Endothelial cell of coronary artery (primary cell): ENCODE measurements at places on chromosomes 13 and 19. TPM values are rescaled to one million over a fixed set of nuclear protein-coding genes. Genes with fewer than 3 reads are reported as not detected.

LMO7 gene
- total RNA-seq: 14.2 and 71.0 TPM in 2 replicates

ZNF600 gene
- total RNA-seq: 1.7 and 3.7 TPM in 2 replicates

IGFL3 gene
- total RNA-seq: not detected in 2 replicates

PCID2 gene
- 45.5 and 69.4 TPM in 2 replicates for total RNA-seq

KLHL1 gene
- total RNA-seq: not detected in 2 replicates

NDUFA11 gene
- total RNA-seq: 235 and 266 TPM in 2 replicates

SYT3 gene
- total RNA-seq: 0.18 and 0.38 TPM in 2 replicates

LILRA2 gene
- not detected in 2 replicates for total RNA-seq

LYL1 gene
- total RNA-seq: 48.0 and 58.7 TPM in 2 replicates

TMEM86B gene
- 0.72 and 1.1 TPM in 2 replicates for total RNA-seq

KLK15 gene
- 0.09 TPM in 1 of 2 replicates, not detected in the other for total RNA-seq

CLDN10 gene
- 0.09 TPM in 1 of 2 replicates, not detected in the other for total RNA-seq

GRIN3B gene
- 0.19 and 0.27 TPM in 2 replicates for total RNA-seq

LRFN3 gene
- total RNA-seq: 1.5 and 2.8 TPM in 2 replicates

PEAK3 gene
- total RNA-seq: not detected in 2 replicates

GARRE1 gene
- total RNA-seq: 27.5 and 29.5 TPM in 2 replicates

RXFP2 gene
- total RNA-seq: not detected in 2 replicates

ZNF726 gene
- total RNA-seq: 1.3 TPM in 2 replicates

TTYH1 gene
- not detected in 2 replicates for total RNA-seq

MAP1S gene
- 39.7 and 40.8 TPM in 2 replicates for total RNA-seq

MAP2K2 gene
- total RNA-seq: 178 and 202 TPM in 2 replicates

SLC7A9 gene
- not detected in 2 replicates for total RNA-seq

KCNK6 gene
- total RNA-seq: 4.0 and 7.2 TPM in 2 replicates

ZNF439 gene
- 0.27 and 2.6 TPM in 2 replicates for total RNA-seq

ZNF132 gene
- total RNA-seq: 6.2 and 6.8 TPM in 2 replicates

STARD13 gene
- 21.3 and 37.4 TPM in 2 replicates for total RNA-seq

TTC9B gene
- total RNA-seq: not detected in 2 replicates

ZNF790 gene
- 4.0 and 8.8 TPM in 2 replicates for total RNA-seq

ZNF793 gene
- total RNA-seq: 0.09 and 0.28 TPM in 2 replicates

CACNG6 gene
- 1.6 and 3.3 TPM in 2 replicates for total RNA-seq

MFSD12 gene
- total RNA-seq: 67.7 and 122 TPM in 2 replicates

ATP4B gene
- total RNA-seq: not detected in 2 replicates

IZUMO1 gene
- total RNA-seq: 0.27 and 0.38 TPM in 2 replicates

LILRB1 gene
- total RNA-seq: not detected in 2 replicates

SSC5D gene
- total RNA-seq: 0.27 and 2.1 TPM in 2 replicates

MBD3L2 gene
- total RNA-seq: not detected in 2 replicates

LINGO3 gene
- not detected in 2 replicates for total RNA-seq

PCSK4 gene
- 0.81 and 1.0 TPM in 2 replicates for total RNA-seq

COG6 gene
- total RNA-seq: 17.3 and 19.8 TPM in 2 replicates

ZNF587 gene
- 26.0 and 31.2 TPM in 2 replicates for total RNA-seq

TEKTIP1 gene
- not detected in 2 replicates for total RNA-seq

ARHGAP33 gene
- total RNA-seq: 1.3 and 1.4 TPM in 2 replicates

FFAR3 gene
- not detected in 2 replicates for total RNA-seq

CLEC11A gene
- total RNA-seq: 17.5 and 22.1 TPM in 2 replicates

ZNF813 gene
- total RNA-seq: 3.4 and 4.0 TPM in 2 replicates

LILRB3 gene
- not detected in 2 replicates for total RNA-seq

URAD gene
- not detected in 2 replicates for total RNA-seq

SYCN gene
- not detected in 2 replicates for total RNA-seq

ZNF837 gene
- total RNA-seq: 0.66 and 1.2 TPM in 2 replicates

ZNF577 gene
- 2.7 and 6.6 TPM in 2 replicates for total RNA-seq

ZNF43 gene
- 3.3 and 7.0 TPM in 2 replicates for total RNA-seq

CLEC17A gene
- not detected in 2 replicates for total RNA-seq

GSX1 gene
- not detected in 2 replicates for total RNA-seq

PSG2 gene
- not detected in 2 replicates for total RNA-seq

SIGLEC11 gene
- 0.09 TPM in 1 of 2 replicates, not detected in the other for total RNA-seq
